ENCODE measurements at places on chromosomes 1 and 21.

DNA sequence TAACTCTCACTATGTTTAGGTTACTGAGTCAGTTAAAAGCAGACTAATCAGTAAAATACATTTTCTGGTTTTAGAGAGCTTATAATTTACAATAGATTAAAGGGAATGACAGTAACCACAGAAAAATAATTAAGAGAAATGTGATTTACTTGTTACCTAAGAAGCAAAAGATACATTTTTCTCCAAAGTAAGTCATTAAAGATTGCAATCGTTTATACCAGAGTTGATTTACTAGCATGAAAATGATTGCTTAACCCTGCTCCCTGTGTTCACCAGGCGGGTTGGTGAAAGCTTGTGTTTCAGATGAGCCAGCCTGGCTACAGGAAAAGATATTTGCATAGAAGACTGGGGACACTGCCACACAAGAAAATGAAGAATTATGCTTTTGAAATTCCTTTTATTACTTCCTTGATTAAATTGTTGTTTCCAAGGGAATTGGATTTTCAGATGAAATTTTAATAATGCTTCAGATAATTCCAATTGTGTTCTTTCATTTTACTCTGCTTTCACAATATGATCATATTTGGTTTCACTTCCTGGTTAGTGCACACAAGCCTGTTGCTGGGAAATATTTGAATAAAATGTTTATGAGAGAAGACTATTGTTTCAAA is 27.9 kb downstream of the LRRC8B start:
- DNase-seq: no peak

DNA sequence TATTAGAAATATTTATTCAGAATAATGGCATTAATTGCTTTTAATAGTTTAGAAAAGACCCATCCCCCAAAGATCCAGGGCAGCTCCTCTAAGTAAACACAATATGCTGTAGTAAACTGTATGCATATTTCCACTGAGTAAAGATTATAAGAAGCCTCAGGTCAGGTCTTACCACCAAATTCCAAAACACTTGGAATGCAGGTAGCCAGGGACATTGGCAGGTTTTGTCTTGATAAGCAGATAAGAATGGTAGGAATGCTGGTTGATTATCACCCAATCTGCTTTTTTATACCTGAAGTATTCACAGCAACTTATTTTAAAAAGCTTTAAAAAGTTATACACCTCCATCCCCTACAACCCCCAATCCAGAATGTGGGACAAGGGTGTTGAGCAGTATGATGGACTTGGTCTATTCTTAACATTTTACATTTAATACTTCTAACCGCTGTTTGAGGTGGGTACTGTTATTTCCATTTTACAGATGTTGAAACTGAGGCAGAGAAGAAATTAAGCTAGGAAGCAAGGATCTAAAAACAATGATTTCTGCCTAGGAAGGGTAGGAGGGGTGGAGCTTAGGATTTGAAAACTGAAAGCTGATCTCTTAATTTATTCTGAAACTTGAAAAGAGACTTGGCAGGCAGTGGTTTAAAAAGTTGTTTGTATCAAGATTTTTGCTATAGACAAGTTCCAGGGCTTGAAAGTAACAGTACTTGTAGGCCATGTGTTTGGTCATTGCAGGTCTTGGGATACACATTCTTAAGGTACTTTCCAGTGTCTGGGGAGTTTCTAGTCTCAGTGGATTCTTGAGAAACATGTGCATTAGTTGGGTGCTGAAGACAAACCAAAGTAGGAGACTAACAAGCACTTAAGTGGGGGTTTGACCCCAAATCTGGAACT is 15.6 kb upstream of the THEM4 start:
- no peak for DNase-seq

- no peak for DNase-seq
These were observed 41.2 kb upstream of the TTC22 start for GRCh38 chr1:54842206-54842915.

- DNase-seq: no peak
These were observed 662.5 kb upstream of the USP24 start for GRCh38 chr1:55877437-55878232.

DNA sequence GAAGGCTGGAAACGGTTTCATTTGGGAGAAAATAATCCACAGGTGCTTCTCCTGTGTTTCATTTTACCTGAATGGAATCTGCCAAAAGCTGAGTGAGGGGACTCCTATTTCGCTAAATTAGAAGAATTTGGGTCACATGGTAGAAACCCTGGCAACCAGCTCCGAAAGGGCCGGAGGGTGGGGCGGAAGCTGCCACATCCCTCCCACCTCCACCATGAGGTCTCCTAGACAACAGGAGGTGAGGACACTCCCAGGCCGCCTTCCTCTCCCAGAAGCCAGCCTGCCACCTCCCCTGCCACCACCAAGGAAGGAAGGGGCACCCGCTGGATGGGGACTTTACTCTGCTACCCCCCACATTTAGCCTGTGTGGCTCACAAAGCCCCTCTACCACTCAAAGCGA is 199.9 kb upstream of the ZC3H12A start:
- no peak for DNase-seq

All from tongue (tissue), 3 donors.